Cortex of kidney (tissue), 1 donor: ENCODE measurements at places on chromosomes 11 and 22.

DNA sequence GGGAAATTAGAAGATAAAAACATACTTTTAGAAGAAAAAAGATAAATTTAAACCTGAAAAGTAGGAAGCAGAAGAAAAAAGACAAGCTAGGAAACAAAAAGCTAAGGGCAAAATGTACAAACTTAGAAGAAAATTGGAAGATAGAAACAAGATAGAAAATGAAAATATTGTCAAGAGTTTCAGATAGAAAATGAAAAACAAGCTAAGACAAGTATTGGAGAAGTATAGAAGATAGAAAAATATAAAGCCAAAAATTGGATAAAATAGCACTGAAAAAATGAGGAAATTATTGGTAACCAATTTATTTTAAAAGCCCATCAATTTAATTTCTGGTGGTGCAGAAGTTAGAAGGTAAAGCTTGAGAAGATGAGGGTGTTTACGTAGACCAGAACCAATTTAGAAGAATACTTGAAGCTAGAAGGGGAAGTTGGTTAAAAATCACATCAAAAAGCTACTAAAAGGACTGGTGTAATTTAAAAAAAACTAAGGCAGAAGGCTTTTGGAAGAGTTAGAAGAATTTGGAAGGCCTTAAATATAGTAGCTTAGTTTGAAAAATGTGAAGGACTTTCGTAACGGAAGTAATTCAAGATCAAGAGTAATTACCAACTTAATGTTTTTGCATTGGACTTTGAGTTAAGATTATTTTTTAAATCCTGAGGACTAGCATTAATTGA, 1.0 kb downstream of the MALAT1 start:
- DNase-seq = no peak

DNA sequence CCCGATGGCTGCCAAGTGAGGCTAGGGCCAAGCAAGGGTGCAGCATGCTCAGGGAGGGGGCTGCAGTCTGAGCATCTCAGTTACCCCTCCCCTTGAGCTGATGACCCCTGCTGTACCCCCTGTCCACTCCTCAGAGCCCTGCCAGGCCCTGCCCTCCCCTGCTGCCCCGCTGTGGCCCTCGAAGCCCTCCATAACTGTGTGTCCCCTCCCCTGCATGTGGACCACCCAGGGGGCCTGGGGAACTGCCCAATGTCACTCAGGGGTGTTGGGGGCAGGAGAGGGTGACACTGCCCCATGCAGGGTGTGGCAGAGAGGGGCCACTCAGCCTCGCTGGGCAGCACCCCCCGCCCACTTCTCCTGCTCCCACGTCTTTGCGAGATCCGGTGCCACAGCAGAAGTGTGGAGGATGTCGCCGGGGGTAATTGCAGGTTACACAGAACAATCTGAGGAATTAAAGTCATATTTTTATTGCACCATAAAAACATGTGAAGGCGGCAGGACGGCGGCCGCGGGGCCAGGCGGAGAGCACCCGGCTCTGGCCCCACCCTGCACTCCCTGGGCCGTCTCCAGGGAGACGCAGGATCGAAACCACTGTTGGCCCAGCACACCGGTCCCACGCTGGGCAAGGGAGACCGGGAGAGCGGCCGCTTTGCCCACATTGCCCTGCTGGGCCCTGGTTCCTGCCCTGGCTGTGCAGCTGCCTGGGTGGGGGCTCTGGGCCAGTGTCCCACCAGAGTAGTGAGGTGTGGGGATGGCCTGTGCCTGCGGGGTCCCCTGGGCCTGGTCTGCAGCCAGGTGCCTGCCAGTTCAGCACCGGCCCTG, 18.7 kb upstream of the GNB1L start:
- no peak for DNase-seq

- no peak for DNase-seq
Observed at GRCh38 chr11:122165607-122166371, 49.8 kb upstream of the BLID start.

DNA sequence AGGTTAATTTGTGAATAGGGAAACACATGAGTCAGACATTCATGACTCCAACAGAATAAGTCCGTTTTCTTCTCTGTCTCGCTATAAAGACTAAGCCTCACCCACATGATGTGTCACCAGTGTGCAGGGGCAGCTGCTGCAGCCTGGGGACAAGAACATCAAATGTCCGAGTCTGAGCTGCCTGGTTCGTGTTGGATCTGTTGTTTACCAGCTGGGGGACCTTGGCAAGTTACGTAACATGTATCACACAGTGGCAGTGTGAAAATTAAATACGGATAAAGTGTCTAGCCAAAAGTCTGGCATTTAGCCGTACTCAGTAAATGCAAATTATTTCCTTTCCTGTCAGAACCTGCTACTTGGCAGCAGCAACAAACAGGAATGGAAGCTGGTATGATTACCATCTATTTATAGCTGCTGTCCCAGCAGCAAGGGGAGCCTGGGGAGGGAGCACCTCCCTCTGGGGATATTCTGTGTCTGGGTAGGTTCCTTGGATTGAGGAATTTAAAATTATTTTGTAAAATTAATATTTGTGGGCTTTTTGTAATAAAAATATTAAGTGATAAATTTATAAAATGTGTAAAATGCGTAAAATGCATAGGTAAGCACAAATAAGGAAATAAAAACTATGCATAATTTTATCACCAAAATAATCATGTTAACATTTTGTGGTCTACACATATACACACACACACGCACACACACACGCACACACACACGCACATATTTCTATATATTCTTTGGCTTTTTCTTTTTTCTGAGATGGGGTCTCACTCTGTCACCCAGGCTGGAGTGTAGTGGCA, 1.3 kb upstream of the CLDN25 start:
- DNase-seq = no peak

DNA sequence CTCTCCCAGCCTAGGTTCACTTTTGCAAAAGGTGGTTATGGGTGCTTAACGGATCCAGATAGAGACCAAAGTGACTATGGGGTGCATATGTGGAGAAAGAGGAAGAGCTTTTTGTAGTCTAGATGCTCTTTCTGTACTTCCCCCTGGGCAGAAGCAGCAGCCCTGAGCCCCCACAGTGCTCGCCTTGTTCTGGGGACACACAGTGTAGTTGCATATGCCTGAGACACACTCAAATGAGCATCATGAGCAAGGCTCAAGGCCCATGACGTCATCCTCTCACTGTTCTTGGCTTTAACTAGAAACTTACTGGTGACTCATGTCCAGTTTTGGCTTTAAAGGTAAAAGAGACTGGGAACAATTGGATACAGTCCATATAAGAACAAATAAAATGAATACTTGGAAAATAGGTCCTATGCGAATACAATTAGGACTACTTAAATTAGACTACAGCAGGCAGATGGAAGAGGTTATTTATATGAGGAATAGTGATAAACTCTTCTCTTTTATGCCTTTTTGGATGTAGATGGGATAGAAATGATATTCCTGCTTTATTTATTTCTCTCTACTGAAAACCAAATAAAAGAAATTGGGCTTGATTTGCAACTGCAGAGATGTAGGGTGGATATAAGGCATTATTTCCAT, 20.1 kb upstream of the PEX26 start:
- DNase-seq = no peak

- no peak for DNase-seq
Observed at GRCh38 chr11:101686514-101686913, 102.7 kb upstream of the TRPC6 start.

DNA sequence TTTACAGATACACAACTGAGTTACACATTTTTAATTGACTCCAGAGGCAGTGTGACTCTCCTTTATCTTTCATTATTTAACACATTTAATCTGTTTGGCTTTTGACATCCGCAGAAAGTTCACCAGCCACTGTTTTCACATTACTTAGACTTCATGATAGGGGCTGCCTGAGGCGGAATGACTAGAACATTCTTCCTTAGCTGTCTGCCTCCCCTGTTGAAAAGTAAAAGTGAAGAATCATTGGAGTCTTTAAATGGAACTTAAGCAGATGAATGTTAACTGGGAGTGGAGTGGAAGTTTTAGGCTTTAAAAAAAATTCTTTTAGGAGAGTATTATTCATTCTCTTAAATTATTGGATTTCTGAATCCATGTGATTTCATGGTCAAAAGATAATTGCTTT, 229.2 kb upstream of the MTNR1B start:
- DNase-seq = no peak

DNA sequence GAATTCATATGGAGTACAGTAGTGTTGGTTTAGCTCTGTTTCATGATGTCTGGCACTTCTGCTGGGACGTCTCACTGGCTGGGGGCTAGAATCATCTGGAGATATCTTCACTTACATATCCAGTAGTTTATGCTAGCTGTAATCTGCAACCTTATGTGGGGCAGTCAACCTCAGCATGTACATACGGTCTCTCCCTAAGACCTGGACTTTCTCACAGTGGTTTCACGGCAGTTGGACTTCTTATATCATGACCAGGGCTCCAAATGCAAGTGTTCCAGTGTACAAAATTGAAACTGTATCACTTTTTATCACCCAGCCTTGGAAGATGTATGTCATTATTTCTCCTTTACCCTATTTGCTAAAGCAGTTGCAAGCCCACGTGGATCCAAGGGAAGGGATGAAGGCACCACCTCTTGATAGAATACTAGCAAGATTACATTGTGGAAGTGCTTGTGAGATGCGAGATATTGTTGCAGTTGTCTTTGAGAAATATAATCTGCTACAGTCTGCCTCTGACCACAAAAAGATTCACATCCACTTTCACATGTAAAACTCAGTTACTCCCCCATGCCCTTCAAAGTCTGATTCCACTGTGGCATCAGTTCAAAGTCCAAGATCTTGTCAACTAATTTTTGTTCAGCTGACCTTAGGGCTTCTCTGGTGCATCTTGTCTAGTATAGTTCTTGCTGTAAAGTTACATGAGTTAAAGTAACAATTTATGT, 316.6 kb upstream of the NCAM1 start:
- DNase-seq = no peak

GRCh38 chr11:130675371-130675821, 227.0 kb downstream of the ADAMTS15 start:
- DNase-seq = no peak

GRCh38 chr22:27419473-27419872, 382.1 kb downstream of the MN1 start:
- no peak for DNase-seq

DNA sequence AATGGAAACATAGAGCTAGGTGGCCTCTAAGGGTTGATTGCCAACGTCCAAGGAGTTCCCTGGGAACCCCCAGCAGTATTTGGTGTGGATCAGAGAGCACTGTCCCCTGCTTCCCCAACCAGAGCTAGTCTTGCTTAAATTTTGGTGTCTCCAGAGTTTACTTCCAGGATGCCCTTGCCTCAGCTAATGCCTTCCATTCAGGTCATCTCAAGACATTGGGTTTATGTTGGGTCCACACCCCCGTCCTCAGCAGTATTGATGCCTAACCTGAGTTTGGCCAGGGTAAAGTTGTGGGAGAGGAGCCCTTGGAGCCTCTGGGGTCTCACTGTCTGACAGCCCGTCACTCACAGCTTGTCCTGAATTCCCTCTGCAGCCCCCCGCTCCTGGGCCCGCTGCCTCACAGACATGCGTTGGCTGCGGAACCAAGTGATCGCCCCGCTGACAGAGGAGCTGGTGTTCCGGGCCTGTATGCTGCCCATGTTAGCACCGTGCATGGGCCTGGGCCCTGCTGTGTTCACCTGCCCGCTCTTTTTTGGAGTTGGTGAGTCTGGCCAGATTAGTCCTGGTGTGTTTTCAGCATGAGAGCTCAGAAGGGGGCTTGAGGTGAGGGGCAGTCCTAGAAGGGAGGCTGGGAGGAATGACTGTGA, 1.4 kb downstream of the RCE1 start:
- no peak for DNase-seq

DNA sequence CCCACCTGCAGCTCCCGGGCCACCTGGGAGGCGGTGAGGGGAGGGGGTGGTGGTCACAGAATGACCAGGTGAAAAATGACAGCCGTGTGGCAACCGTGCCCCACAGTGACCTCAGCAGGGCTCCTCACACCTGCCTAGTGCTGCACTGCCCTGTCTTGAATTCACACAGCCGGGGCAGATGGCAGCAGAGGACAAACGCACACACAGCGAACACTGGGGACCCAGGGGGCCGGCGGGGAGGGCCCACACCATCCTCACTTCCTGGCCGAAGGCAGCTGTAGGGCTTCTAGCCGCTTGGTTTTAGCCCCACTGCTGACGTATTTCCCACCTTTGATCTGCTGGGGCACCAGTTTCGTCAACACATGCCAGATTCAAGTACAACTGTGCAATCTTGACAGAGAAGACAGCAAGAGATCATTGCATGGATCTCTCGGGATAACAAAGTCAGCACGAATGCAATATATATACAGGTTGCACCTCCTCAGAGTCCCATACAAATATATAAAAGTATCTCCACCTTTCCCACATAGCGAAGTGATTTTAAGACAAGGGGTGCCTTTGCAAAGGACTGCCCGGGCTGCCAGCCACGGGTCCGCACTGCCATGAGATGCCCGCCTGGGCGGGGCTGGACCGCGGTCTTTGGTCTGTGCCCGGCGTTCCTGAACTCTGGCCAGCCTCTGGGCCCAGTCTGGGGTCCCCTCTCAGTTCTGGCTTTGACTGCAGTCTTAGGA, 26.9 kb downstream of the TRMU start:
- DNase-seq = no peak

- DNase-seq = no peak
Observed at GRCh38 chr11:133819114-133819513, 26.2 kb downstream of the SPATA19 start.

- DNase-seq = no peak
Observed at GRCh38 chr11:63834535-63835157, 4.3 kb upstream of the MARK2 start.

DNA sequence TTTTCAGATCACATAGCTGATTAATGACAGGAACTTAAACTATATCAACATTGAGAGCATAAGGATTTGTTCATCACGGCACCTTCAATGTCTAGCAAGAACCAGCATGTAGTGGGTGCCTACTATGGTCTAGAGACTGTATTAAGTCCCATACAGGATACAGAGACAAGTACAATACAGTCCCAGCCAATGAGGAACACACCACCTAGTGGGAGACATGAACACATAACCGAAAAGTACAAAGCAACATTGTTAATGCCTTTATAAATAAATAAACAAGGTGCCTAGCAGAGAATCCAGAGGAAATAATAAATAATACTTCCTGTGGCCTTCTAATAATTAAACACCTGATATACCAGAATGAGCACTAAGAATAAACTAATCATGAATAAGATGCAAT, 87.7 kb upstream of the OPCML start:
- DNase-seq = no peak

DNA sequence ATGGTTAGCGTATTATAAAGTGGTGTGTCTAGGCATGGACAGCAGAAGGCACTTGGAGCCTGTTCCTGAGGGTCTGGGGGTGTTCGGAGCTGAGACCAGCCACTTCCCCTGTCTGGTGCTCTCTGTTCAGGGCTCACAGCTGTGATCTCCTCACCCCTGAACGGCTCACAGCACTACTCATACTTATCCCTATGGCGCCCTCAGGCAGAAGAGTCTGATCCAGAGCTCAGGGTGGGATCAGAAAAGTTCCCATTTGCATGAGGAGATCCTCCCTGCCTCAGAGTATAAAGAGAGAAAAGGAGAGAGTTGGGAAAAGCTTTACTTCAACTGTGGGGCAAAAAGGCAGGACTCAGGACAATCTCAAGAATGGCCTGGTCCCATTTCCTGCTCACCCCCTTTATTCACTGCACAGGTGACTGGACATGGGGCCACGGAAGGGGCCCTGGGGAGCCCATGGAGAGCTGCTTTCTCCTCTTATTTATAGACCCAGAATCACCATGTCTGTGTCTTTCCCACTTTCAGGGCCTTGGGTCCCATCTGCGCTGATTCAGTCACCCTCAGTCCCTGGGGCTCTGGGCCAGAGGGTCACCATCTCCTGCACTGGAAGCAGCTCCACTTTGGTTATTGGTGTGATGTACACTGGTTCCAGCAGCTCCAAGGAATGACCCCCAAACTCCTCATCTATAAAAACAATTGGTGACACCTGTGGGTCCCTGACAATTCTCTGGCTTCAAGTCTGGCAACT, 97.0 kb upstream of the TOP3B start:
- no peak for DNase-seq
